Stimulated activated CD4-positive, alpha-beta T cell treated with anti-CD3 and anti-CD28 coated beads, Interleukin-4, amount 100 ng/mL, for 4 hours (primary cell): ENCODE measurements at places on chromosomes 11 and 22.

DNA sequence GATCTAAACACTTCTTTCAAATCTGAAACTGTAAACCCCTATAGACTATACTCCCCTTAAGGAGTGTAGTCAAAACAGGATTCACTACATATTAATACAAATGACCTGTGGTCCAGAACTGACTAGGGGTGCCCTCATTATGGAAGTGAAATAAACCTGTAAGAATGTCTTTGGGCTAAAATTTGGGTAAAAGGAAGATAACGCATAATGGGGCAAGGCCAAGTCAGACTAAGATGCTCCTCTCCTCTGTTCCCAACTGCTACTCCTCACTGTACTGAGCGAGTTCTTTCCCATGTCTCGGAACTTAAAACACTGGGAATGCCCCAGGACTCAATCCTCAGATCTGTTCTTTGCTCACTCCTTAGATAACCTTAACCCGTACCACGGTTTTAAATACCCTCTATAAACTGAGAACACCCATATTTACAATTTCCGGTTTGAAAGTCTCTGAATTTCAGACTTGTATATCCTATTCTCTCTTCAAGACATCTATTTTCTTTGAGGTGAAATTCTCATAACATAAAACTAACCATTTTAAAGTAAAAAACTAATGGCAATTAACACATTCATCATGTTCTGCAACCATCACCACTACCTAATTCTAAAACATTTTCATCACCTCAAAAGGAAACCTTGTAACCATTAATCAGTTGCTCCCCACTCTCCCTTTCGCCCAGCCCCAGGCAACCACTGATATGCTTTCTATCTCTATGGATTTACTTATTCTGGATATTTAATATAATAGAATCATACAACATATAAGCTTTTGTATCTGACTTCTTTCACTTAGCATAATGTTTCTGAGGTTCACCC, 4.0 kb downstream of the THAP12 start:
- DNase-seq = no peak

GRCh38 chr22:29987137-29987536, 93.1 kb upstream of the HORMAD2 start:
- DNase-seq = no peak

DNA sequence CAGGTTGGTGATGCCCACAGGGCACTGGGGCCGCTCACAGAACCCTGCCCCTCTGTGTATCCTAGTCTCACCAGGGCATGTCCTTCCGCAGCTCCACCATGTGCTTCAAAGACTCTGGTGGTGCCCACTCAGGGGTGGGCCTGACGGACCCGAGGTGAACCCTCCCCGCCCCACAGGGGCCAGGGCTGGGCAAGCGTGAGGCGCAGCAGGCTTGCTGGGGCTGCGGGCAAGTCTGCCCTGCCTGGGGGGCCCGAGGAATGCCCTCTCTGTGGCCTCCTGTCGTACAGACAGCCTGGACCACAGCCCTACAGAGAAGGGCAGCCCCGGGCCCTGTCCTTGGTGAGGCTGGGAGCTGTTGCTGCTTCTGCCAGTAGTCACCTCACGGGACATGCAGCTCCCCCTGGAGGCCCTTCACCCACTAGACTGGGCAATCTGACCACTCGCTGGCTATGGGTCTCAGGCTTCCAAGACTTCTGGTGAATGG, 40.2 kb downstream of the TBX1 start:
- no peak for DNase-seq

GRCh38 chr22:22422629-22423112, 85.9 kb downstream of the ZNF280B start:
- peak; percentile 38 for DNase-seq

GRCh38 chr22:25762147-25762546, 20.2 kb downstream of the MYO18B start:
- no peak for DNase-seq

DNA sequence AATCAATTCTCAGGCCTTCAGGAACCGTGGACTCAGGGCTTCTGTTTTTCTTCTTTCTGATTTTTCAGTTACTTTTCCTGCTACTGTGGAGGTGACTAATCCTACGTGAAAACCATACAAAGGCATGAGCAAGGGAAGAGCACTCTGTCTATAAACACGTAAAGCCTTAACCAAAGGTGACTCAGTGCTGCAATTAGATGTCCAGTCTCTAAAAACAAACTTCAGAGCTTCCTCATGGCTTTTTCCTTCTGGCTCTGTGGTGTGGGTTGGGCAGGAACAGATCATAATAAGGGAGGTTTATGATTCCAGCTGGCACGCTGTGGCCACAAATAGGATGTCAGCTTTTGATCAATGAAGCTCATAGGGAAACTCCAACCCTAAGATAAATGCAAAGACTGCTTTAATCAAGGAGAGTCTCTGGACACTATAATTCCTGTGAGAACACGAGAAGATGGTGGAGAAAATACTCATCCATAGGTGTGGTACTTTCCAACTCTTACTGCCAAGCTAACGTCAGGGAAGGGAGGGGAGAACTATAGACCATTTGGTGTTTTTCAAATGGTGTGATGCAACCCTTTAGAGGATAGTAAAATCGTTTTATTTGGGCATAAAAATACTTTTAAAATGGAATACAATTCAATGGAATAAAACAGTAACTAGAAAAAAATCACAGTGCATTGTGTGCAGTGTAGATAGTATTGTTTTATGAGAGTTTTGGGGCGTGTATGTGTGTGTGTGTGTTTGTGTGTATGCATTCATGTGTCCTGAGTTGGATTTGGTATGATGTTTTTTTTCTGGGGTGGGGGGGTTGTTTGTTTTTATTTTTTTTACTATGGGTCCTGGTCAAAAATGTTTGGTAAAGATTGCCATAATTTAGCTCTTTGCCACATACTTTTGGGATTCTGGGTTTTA, at the start of gene NXPE2:
Gene NXPE2 (plus strand): TSS at position 403 of the 912 bp plus-strand sequence. CDS start 49 bp downstream, at position 452.
- no peak for DNase-seq
